HCT116 (cell line): ENCODE measurements at places on chromosomes 13 and 19. TPM values are rescaled to one million over a fixed set of nuclear protein-coding genes. Genes with fewer than 3 reads are reported as not detected.

Gene ZNF100
- total RNA-seq: 8.5 TPM

Gene MED4
- total RNA-seq: 46.9 TPM

Gene ZNF57
- 8.3 TPM for total RNA-seq

Gene MIDN
- total RNA-seq: 146 TPM

Gene DGKH
- 9.2 TPM for total RNA-seq

Gene IFNL1
- total RNA-seq: not detected

Gene ATP4A
- total RNA-seq: 0.27 TPM
